ENCODE measurements at places on chromosomes 7 and 10. TPM values are rescaled to one million over a fixed set of nuclear protein-coding genes. Genes with fewer than 3 reads are reported as not detected.

Gene CALHM3
- not detected for polyA plus RNA-seq

Gene TMEM178B
- polyA plus RNA-seq, result not detected

Gene ZNF394
- 26.8 TPM for polyA plus RNA-seq

Gene H2BK1
- not detected for polyA plus RNA-seq

Gene IFIT1B
- polyA plus RNA-seq, result not detected

Gene OR2A42
- 0.32 TPM for polyA plus RNA-seq

Gene PLCE1
- polyA plus RNA-seq, result 1.2 TPM

Gene CPA2
- polyA plus RNA-seq, result not detected

Gene CDHR1
- 0.15 TPM for polyA plus RNA-seq

Gene GNA12
- polyA plus RNA-seq, result 4.0 TPM

Gene GDF2
- not detected for polyA plus RNA-seq

Gene SYT15B
- polyA plus RNA-seq, result not detected

Gene LEP
- polyA plus RNA-seq, result not detected

Gene C10orf71
- polyA plus RNA-seq, result not detected

Gene SRGN
- 382 TPM for polyA plus RNA-seq

Gene HOXA3
- not detected for polyA plus RNA-seq

Gene TUBAL3
- polyA plus RNA-seq, result not detected

- no peaks in the 10 kb centered on the region for H3K36me3 ChIP-seq
- H3K4me3 ChIP-seq, result no peak overlapping the region
- H3K4me1 ChIP-seq, result no peaks in the 10 kb centered on the region
- no peaks in the 10 kb centered on the region for H3K27me3 ChIP-seq
Measured at GRCh38 chr7:95429241-95429990, 5.4 kb downstream of the PON2 start.

DNA sequence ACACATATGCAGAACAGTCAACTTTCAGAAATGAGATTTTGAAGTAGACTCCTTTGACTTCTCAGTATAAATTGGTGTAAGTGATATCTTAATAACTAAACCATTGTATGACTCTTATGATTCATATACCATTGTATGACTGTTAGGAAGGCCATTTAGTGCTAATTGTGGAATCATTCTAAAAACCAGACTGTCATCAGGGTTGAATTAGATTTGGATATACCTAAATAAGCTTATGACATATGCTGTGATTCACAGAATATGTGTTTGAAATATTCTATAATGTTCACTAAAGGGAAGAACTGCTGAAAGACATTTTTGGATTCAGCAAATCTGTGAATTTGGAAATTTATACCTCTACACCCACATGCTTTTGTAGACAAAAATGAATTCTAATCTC is 438.1 kb downstream of the MDFIC start:
- no peak overlapping the region for H3K27ac ChIP-seq
- H3K4me1 ChIP-seq, result no peaks in the 10 kb centered on the region
- DNase-seq, result no peak
- H3K4me3 ChIP-seq, result no peak overlapping the region

DNA sequence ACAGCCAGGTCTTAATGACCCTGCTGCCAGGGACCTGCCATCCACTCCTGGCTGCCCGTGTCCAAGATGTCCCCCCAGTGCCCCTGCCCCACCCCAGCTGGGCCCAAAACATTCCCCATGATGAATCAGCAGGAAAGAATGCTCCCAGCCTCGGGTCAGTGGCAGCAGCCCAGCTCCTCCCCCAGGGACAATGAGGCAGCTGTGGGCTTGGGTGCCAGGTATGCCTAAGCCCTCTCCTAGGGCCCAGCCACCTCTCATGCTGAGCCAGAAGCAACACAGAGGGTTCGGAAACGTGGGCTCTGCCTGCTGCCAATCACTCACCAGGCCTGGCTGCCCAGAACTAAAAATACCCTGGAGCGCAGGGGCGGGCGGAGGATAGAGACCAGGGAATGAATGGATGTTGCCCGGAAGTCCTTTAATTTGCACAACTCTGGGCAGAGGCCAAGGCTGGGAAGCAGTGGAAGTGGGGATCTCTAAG is 1.5 kb upstream of the LOXL4 start:
- no peaks in the 10 kb centered on the region for H3K36me3 ChIP-seq
- H3K27me3 ChIP-seq, result peaks cover 13% of the 10 kb centered on the region
- no peak for DNase-seq

GRCh38 chr10:5831446-5831782 is 18.2 kb upstream of the GDI2 start:
- no peak for DNase-seq
- H3K36me3 ChIP-seq, result no peaks in the 10 kb centered on the region
- no peaks in the 10 kb centered on the region for H3K4me1 ChIP-seq
- no peak overlapping the region for H3K4me3 ChIP-seq
- H3K27ac ChIP-seq, result no peak overlapping the region

GRCh38 chr7:50356212-50356944 is 51.9 kb downstream of the IKZF1 start:
- peaks cover 16% of the 10 kb centered on the region for H3K4me1 ChIP-seq
- H3K36me3 ChIP-seq, result peaks cover 5% of the 10 kb centered on the region
- no peak overlapping the region for H3K27ac ChIP-seq
- DNase-seq, result no peak

- no peak overlapping the region for H3K4me3 ChIP-seq
- H3K4me1 ChIP-seq, result no peaks in the 10 kb centered on the region
- no peaks in the 10 kb centered on the region for H3K36me3 ChIP-seq
- no peaks in the 10 kb centered on the region for H3K27me3 ChIP-seq
- no peak overlapping the region for H3K27ac ChIP-seq
Measured at GRCh38 chr10:133010095-133010842, 67.9 kb upstream of the CFAP46 start.

GRCh38 chr7:31100445-31100844 is 48.3 kb downstream of the ADCYAP1R1 start:
- H3K27me3 ChIP-seq, result no peaks in the 10 kb centered on the region
- no peak overlapping the region for H3K27ac ChIP-seq
- no peaks in the 10 kb centered on the region for H3K4me1 ChIP-seq
- no peaks in the 10 kb centered on the region for H3K36me3 ChIP-seq

GRCh38 chr10:91190388-91190870 is 30.0 kb upstream of the PCGF5 start:
- no peak for DNase-seq
- peak overlapping the region; percentile 7 for H3K4me3 ChIP-seq
- H3K27ac ChIP-seq, result peak overlapping the region; percentile 27
- H3K4me1 ChIP-seq, result peaks cover 21% of the 10 kb centered on the region
- H3K36me3 ChIP-seq, result no peaks in the 10 kb centered on the region

DNA sequence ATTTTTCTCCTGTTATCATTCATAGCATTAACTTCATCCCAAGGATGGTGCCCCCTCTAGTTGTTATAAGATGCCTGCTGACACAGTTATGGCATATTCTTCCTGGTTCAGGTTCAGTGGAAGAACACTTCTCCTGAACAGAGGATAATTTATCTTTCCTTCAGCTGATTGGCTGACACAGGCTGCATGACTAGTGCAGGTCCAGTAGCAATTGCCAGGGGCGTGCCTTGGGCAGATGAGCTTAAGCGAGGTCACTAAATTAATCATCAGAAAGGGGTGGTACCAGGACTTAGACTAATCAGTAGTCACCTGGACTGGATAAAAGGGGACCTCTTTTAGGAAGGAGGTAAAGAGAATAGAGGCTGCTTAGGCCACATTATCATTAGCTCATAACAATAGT is 42.3 kb downstream of the BZW2 start:
- no peak for DNase-seq
- H3K27ac ChIP-seq, result no peak overlapping the region
- no peaks in the 10 kb centered on the region for H3K27me3 ChIP-seq
- H3K4me3 ChIP-seq, result no peak overlapping the region
- H3K4me1 ChIP-seq, result no peaks in the 10 kb centered on the region

- H3K27ac ChIP-seq, result no peak overlapping the region
- peaks cover 3% of the 10 kb centered on the region for H3K4me1 ChIP-seq
Measured at GRCh38 chr7:55066938-55067337, 48.1 kb downstream of the EGFR start.

DNA sequence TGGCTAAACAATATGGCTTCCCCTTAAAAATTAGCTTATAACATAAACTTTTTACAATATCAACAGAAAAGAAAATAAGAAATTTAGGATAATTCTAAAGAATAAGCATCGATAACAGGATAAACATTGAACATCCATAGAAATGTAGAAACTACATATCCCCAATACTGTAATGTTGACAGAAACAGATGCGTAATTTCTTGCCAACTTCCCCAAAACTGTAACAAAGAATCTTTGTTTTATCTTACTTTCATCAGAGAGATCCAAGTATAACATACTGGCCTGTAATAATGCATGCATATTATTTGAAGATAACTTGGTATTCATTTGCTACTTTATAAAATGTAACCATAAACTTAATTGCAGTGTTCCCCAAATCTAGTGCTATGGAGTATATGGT is 339.9 kb downstream of the ARL4A start:
- no peak overlapping the region for H3K27ac ChIP-seq
- no peak overlapping the region for H3K4me3 ChIP-seq
- no peaks in the 10 kb centered on the region for H3K4me1 ChIP-seq
- no peaks in the 10 kb centered on the region for H3K36me3 ChIP-seq

- no peak overlapping the region for H3K27ac ChIP-seq
- no peaks in the 10 kb centered on the region for H3K27me3 ChIP-seq
- H3K4me1 ChIP-seq, result no peaks in the 10 kb centered on the region
- H3K4me3 ChIP-seq, result no peak overlapping the region
Measured at GRCh38 chr10:86254081-86254480, 112.5 kb downstream of the GRID1 start.

DNA sequence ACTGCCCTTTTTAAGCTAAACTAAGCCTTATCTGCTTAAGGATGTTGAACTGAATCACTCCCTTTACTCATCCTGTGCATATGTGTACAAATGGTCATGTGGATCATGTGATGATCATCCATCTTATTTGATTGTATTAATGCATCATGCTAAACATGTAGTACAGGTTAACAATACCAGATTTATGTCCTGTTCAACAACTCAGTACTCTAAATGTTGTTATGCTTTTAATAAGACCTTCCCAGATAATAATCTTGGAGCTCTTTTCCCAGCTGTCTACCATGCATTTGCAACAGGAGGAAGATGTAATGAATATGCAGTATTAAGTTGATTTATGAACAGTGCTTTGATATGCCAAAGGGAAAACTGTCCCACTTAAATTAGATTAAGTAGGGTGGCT is 318.0 kb downstream of the BICC1 start:
- DNase-seq, result no peak
- no peak overlapping the region for H3K27ac ChIP-seq
- no peaks in the 10 kb centered on the region for H3K27me3 ChIP-seq
- no peaks in the 10 kb centered on the region for H3K4me1 ChIP-seq
- H3K4me3 ChIP-seq, result no peak overlapping the region
- no peaks in the 10 kb centered on the region for H3K36me3 ChIP-seq

DNA sequence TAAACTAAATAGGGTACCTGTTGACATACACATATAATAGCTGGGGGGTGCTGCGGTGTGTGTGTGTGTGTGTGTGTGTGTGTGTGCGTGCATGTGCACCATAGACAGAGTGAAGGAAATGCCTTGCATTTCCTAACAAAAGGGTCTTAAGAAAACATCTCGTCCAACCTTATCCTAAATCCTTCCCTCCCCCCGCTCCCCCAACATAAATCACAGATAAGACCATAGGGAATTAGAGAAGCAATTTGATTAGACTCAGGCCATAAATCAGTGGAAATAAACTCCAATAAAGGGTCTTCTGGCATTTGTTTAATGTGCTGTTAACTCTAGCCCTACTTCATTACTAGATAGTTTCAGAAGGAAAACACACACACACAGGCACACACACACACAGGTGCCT is 148.5 kb downstream of the PPP1R17 start:
- H3K27me3 ChIP-seq, result no peaks in the 10 kb centered on the region
- H3K4me3 ChIP-seq, result no peak overlapping the region
- no peaks in the 10 kb centered on the region for H3K4me1 ChIP-seq
- DNase-seq, result no peak

- H3K4me1 ChIP-seq, result peaks cover 13% of the 10 kb centered on the region
- H3K27me3 ChIP-seq, result peaks cover 4% of the 10 kb centered on the region
- no peak overlapping the region for H3K27ac ChIP-seq
- H3K36me3 ChIP-seq, result no peaks in the 10 kb centered on the region
- peak; percentile 58 for DNase-seq
Measured at GRCh38 chr10:451021-451471, 238.4 kb downstream of the DIP2C start.

- H3K27me3 ChIP-seq, result no peaks in the 10 kb centered on the region
- H3K27ac ChIP-seq, result no peak overlapping the region
- no peaks in the 10 kb centered on the region for H3K36me3 ChIP-seq
- no peak for DNase-seq
- no peaks in the 10 kb centered on the region for H3K4me1 ChIP-seq
Measured at GRCh38 chr10:126259760-126260479, 128.4 kb downstream of the ADAM12 start.

GRCh38 chr10:131215776-131216175 is 95.7 kb downstream of the TCERG1L start:
- H3K36me3 ChIP-seq, result no peaks in the 10 kb centered on the region
- H3K27me3 ChIP-seq, result no peaks in the 10 kb centered on the region
- no peak for DNase-seq

GRCh38 chr10:11715815-11716494 is 26.2 kb upstream of the ECHDC3 start:
- H3K36me3 ChIP-seq, result no peaks in the 10 kb centered on the region
- H3K4me1 ChIP-seq, result peaks cover 44% of the 10 kb centered on the region
- no peak overlapping the region for H3K27ac ChIP-seq
- DNase-seq, result no peak
- H3K4me3 ChIP-seq, result no peak overlapping the region
- no peaks in the 10 kb centered on the region for H3K27me3 ChIP-seq

GRCh38 chr7:9302436-9302835 is 869.0 kb downstream of the NXPH1 start:
- no peaks in the 10 kb centered on the region for H3K36me3 ChIP-seq
- no peaks in the 10 kb centered on the region for H3K27me3 ChIP-seq
- no peaks in the 10 kb centered on the region for H3K4me1 ChIP-seq
- no peak overlapping the region for H3K4me3 ChIP-seq
- H3K27ac ChIP-seq, result no peak overlapping the region

GRCh38 chr7:55018361-55019190 is at the start of gene EGFR:
Gene EGFR (plus strand): TSS chr7:55019017. CDS start chr7:55019278, 261 bp downstream.
- peaks cover 1% of the 10 kb centered on the region for H3K27me3 ChIP-seq
- no peak within 1 kb of the TSS for H3K4me3 ChIP-seq
- no peaks in the 10 kb centered on the region for H3K36me3 ChIP-seq
- no peak for DNase-seq
- H3K27ac ChIP-seq, result no peak within 1 kb of the TSS

DNA sequence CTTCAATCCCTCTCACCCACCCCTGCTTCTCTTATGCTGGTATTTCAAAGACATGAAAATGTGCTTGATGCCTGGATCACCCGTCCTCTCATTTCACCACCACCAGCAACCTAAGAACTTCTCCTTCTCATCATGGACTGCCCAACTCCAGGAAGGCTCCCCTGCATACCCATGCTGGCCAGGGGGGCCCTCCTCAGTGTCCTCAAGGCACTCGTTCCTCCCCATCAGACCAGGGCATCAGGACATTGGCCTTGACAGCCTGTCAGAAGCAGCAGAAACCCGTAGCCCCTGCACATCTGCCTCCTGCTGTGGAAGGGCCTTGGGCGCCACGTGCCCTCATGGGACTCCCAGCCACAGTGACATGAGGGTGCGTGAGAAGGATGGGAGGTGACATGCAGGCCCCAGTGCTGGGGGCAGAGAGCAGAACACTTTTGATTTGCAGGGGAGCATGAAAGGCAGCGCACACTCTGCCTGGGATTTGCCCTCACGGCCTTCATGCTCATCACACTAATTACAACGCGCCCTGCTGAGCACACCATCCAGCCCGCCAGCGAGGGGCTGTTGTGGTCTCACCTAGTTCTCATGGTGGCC is 1.9 kb upstream of the HSPA12A start:
- H3K36me3 ChIP-seq, result no peaks in the 10 kb centered on the region
- H3K27me3 ChIP-seq, result peaks cover 2% of the 10 kb centered on the region
- H3K4me1 ChIP-seq, result no peaks in the 10 kb centered on the region
- no peak for DNase-seq

- no peaks in the 10 kb centered on the region for H3K36me3 ChIP-seq
- peaks cover 2% of the 10 kb centered on the region for H3K27me3 ChIP-seq
- no peak overlapping the region for H3K27ac ChIP-seq
- DNase-seq, result no peak
Measured at GRCh38 chr7:38291117-38291647, 17.7 kb upstream of the TARP start.
